CD4-positive, alpha-beta T cell treated with Interleukin-12 subunit alpha and Interleukin-12 subunit beta, for 1 hour (primary cell): ENCODE measurements at places on chromosomes 13 and 19.
A peak's percentile ranks its signal among the peaks of the same experiment; 100 is the strongest.

GRCh38 chr19:1765904-1766799, 12.8 kb downstream of the ONECUT3 start:
- no peak for DNase-seq

DNA sequence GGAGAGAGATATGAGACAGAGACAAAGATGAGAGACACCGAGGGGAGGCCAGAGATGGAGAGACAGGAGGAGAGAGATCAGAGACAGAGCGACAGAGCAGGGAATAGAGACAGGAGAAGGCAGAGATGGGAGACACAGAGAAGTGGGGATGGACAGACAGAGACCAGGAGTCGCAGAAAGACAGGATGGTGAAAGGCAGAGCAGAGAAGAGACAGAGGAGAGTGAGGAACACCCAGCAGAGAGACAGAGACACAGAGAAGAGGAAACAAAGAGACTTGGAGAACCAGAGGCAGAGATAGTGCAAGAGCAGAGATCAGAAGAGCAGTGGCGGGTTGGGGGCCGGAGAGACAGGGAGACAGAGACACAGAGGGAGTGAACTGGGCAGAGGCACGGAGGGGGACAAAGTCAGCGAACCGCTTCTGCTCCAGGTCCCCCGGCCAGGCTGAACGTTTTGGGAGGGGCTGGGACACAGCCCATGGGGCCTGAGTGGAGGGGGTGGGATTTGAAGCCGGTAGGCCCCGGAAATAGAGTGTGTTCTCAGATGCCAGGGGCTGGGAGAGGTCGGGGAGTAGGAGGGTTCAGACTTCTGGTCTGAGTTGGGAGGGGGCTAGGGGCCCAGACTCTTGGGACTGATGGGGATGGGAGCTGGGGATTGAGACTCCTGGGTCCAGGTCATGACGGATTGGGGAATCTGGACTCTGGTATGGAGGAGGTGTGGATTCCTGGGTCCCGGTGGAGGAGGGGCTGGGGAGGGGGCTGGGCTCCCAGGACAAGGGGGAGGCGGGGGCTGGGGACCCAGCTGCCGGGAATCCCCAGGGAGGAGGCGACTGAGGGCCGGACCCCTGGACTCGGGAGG, 654 bp downstream of the ZNF579 start:
- no peak for DNase-seq

GRCh38 chr13:27425158-27425917, 919 bp downstream of the GTF3A start:
- DNase-seq: peak; percentile 13

- peak; percentile 31 for DNase-seq
Observed at GRCh38 chr19:5001615-5002014, 32.7 kb downstream of the KDM4B start.

GRCh38 chr13:26966701-26967080, 204.9 kb downstream of the USP12 start:
- no peak for DNase-seq

DNA sequence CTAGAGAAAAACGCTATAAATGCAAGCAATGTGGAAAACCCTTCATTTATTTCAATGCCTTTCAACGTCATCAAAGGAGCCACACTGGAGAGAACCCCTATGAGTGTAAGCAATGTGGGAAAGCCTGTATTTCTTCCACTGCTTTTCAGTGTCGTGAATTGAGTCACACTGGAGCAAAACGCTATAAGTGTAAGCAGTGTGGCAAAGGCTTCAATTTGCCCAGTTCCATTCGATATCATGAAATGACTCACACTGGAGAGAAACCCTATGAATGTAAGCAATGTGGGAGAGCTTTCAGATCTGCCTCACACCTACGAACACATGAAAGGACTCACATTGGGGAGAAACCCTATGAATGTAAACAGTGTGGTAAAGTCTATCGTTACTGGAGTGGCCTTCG, 27.4 kb downstream of the ZNF20 start:
- no peak for DNase-seq

DNA sequence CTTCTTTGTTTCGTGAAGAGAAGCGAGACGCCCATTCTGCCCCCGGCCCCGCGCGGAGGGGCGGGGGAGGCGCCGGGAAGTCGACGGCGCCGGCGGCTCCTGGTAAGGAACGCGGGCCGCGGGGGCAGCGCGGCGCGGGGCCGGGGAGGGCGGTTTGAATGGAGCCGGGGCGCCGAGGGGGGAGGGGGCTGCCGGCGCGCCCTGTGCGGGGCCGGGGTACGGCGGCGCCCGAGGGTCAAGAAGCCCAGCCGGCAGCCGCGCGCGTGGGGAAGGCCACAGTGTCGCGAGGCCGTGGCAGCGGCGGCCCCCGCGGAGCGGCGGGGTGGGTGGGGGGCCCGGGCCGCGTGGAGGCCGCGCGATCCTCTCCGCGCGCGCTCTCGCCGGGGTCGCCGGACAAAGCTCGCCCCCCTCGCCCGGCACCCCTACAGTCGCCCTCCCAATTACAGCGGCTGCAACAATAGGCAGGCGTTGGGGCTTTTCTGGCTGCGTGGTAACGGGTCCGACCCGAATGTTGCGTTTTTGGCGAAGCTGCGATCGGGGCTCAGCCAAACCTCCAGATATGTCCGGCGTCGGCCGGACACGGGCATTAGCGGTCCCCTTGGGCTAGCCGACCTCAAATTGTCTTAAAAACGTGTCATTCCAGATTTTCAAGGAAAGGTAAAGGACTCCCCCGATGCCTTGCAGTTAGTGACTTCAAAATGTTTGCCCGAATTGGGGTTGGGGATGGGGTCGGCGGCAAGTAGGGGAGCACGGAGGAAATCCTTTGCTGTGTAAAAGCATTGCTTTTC, 437 bp downstream of the SMARCA4 start:
- DNase-seq: peak; percentile 9

GRCh38 chr13:112071723-112072533, 5.0 kb downstream of the SOX1 start:
- DNase-seq: no peak

DNA sequence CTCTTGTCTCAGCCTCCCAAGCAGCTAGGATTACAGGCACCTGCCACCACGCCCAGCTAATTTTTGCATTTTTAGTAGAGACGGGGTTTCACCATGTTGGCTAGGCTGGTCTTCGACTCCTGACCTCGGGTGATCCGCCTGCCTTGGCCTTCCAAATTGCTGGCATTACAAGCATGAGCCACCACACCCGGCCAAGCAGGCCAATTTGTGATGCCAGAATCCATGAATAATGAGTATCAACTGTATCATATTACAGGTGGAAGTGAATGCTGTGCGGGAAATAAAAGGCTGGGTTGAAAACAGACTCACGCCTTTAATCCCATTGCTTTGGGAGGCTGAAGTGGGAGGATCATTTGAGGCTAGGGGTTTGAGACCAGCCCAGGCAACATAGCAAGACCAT, 3.6 kb upstream of the NFILZ start:
- DNase-seq: no peak
